ENCODE measurements at places on chromosomes 3 and 15.
A peak's percentile ranks its signal among the peaks of the same experiment; 100 is the strongest.

DNA sequence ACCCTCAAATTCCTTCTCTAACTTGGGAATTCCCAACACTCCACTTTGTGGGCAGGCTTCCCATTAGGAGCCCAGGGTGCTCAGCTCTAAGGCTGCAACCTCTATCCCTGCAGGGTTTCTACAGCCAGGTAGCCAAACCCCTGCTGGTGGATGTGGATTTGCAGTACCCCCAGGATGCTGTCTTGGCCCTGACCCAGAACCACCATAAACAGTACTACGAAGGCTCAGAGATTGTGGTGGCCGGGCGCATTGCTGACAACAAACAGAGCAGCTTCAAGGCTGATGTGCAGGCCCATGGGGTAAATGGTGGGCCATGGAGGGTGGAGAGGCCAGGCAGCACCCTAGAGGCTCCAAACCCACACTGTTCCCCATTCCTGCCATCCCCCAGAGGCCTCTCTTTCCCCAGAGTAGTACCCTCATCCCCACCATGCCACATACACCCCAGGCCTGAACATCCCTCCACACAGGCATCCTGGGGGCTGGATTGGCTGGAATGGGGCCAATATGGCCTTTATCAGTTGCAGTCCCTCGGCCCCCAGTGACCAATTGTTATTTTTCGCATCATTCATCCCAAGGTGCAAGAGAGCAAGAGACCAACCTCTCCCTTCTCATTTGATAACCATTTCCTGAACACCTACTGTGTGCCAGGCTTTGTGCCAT lies 7.7 kb downstream of the ITIH1 start:
- DNase-seq = no peak

- DNase-seq = peak; percentile 46
Measured at GRCh38 chr3:157493627-157494550, 9.3 kb downstream of the VEPH1 start.

GRCh38 chr3:150348500-150348899 lies 59.6 kb upstream of the TSC22D2 start:
- DNase-seq = no peak

DNA sequence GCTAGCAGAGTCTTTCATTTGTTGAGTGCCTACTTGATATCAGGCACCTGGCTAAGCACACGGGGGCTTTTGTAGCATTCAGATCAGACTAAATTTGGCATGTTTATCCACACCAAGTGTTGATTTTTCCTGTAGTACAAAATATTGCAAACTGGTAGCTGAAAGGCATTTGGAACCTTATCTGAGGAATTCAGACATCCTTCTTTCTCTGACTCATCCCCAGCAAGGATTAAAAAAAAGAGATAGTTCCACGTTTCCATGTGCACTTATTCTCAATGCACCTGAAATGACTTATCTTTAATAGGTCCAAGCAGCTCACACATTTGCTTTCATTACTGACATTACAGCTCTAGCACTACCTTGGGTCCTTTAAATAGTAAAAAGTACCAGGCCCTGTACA lies 786.0 kb upstream of the GRM7 start:
- DNase-seq = no peak

DNA sequence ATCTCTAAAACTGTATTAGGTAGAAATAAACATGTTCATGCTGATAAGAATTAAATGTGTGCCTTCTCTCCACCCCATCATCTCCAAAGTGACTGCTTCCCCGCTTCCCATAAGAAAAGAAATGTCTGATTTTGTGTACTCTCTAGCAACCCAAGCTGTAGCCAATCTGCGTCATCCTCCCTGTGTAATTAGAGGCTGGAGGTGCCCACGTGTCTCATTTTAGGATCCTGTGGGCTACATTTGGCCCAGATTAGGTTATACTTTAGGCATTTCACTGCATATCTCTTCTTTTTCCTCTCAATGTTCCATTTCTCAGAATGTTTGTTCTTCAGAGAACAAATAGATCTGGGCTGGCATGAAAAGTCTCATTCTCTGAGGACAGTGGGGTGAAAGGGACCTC lies 19.3 kb upstream of the ZNF148 start:
- DNase-seq = no peak

DNA sequence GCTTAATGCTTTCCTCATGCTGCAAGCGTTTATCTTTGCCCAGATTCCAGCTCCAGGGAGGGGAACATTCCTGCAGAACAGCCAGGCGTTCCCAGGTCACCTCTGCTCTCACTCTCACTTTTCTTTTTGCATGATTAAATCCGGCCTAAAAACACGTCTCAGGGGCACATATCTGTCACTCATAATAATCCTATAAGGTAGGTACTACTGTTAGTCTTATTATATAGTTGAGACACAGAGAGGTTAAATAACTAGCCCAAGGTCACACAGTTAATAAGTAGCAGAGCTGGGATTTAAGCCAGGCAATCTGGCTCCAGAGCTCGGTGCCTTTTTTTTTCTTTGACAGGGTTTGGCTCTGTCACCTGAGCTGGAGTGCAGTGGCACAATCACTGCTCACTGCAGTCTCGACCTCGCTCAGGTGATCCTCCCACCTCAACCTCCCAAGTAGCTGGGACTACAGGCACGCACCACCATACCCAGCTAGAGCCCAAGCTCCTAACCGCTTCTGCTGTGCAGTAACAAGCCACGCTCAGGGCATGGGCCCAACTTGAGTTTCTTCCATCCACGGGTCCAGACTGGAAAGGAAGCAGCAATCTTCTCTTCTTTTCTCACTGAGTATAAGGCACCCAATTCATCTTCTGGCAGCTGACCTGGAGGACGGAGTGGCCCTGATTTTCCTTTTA lies 96.5 kb downstream of the LIPC start:
- no peak for DNase-seq

- no peak for DNase-seq
Measured at GRCh38 chr3:96410006-96410730, 404.2 kb upstream of the EPHA6 start.

DNA sequence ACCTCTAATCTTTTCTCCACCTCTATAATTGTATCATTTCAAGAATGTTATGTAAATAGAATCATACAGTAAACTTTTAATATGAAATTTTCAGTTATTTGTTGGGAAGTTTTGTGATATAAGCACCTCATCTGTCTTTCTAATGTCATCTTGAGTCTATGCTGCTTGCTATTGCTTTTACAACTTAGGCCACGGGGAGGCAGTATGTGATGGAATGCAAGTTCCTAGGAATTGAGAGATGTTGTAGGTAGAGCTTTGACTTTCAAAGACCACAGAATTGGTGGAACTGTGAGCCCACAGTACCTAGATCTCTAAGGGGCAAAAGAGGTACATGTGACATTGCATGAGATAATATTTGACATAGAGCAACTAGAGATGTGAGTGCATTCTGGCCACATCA lies 328.3 kb downstream of the MFSD1 start:
- peak; percentile 1 for DNase-seq

GRCh38 chr15:96551722-96552121 lies 221.2 kb downstream of the NR2F2 start:
- DNase-seq = no peak

DNA sequence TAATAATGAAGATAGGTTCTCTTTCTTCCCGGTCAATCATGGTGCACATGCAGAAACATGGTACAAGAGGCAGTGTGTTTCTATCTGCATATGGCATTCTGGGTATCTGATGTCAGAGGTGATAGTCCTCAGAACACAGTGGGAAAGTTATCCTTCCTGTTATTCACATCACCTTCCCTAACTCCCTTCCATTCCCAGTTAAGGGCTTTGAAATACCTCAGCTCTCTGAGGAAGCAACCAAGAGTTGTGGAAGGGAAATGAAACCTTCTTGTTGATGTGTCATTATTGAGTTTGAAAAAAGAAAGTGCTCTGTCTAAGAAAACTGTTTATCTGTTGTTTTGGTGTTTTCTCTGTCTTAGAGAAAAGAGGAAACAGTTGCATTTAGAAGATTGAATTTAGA lies 21.9 kb upstream of the P2RY13 start:
- no peak for DNase-seq

DNA sequence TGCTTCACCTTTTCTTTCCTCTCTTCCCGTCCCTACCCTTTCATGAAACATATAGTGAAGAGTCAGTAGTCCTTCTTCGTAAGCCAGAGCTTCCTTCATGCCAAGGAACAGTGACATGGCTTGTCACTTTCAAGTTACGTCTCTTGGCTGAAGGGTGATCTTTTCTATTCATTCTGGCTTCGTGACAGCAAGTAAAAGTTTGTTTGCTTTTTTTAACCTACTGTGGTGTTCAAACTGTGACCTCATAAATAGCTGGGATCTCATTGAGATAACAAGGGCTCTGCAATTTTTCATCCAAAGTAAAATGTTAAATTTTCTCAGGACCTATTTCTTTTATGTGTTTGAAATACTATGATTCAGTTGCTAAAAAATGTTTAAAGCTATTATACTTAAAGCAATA lies 10.5 kb downstream of the CDIN1 start:
- DNase-seq = no peak

GRCh38 chr3:160065282-160065681 lies 76.6 kb downstream of the IL12A start:
- no peak for DNase-seq

- DNase-seq = no peak
Measured at GRCh38 chr3:11238060-11238459, 34.1 kb upstream of the ATG7 start.

GRCh38 chr3:38171622-38172021 lies 6.3 kb downstream of the OXSR1 start:
- no peak for DNase-seq

DNA sequence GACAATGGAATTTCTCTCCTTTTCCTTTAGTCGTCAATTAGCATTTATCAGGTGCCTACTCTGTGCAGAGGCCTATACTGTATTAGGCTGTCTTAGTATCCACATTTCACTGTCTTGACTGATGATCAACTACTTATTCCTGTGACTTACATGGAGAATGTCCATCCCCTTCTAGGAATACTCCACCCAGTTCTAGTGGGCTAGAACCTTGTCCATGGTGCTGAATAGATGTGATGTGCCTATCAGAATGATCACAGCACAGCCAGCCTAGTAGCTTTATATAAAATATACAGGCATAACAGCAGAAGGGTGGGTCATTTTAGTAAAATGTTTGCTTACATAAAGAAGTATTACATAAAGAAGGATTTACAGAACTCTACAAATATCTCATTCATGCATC lies 621.4 kb downstream of the PDCD6IP start:
- DNase-seq = no peak

GRCh38 chr3:186589856-186590579 lies 19.5 kb downstream of the DNAJB11 start:
- no peak for DNase-seq

- DNase-seq = no peak
Measured at GRCh38 chr3:74115906-74116305, 491.2 kb upstream of the PDZRN3 start.

DNA sequence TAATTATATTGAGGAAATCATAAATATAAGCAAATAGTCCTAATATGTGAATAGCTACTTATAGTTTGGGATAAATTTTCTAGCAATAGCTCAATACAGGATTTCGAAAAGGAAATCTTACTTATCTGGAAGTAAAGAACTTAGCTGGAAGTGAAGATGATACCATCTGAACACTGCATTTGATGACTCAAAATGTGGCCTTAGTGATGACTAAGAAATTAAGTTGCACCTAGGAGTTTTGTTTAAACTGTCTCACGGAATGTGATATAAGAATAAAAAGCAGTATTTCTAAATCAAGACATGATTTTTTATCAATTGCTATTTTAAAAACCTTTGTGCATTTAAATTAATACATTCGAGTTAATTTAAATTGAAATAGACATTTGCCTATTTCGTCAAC lies 91.2 kb downstream of the EOMES start:
- no peak for DNase-seq

- DNase-seq = no peak
Measured at GRCh38 chr3:60989626-60990441, 261.4 kb downstream of the FHIT start.

DNA sequence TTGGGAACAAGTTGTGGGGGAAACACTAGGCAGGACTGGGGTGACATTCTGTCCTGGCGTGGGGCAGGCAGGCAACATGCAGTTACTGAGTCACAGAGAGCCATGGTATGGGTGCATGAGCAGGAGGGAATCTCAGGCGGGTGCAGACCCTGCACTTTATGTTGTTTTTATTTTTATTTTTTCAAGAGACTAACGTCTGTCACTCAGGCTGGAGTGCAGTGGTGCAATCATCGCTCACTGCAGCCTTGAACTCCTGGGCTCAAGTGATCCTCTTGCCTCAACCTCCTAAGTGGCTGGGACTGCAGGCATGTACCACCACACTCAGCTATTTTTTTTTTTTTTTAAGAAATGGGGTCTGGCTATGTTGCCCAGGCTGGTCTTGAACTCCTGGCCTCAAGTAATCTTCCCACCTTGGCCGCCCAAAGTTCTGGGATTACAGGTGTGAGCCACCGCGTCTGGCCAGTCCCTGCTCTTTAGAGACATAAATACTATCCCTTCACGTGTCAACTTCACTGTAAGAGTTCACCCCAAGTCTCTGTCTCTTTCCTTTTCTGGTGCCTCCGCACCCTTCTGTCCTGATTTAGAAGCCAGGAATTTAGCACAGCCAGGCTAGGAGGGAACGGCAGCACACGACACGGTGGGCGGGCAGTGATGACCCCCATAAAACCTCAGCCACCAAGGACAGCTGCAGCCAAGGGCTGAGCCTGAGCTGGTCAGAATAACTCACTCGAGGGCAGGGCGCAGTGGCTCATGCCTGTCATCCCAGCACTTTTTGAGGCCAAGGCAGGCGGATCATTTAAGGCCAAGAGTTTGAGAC lies 72.8 kb upstream of the IQSEC1 start:
- DNase-seq = no peak

- no peak for DNase-seq
Measured at GRCh38 chr15:53320816-53321215, 438.6 kb downstream of the WDR72 start.

DNA sequence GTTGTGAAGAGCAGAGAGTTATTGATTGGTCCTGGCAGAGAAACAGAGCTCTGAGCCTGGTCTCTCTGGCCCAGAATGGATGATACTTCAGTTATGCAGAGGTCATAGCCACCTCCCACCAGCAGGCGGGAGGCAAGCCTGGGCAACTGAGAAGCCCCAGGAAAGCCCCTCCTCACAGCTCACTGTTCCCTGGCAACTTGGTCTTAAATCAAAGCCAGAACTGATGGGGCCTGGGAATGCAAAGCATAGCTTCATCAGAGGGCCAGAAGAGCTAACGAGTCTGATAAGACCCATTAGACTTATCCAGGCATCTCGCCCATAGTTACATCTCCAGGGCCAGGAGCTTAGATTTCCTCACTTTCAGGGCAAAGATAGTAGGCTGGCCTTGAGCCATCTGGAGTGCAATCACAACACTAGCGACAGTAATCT lies 5.5 kb upstream of the COLQ start:
- no peak for DNase-seq

GRCh38 chr15:81343371-81343770 lies 19.4 kb upstream of the STARD5 start:
- no peak for DNase-seq

Measured in NCI-H1105 (cell line).